MG63 (cell line): ENCODE measurements at places on chromosomes 1 and 21. TPM values are rescaled to one million over a fixed set of nuclear protein-coding genes. Genes with fewer than 3 reads are reported as not detected.
A peak's percentile ranks its signal among the peaks of the same experiment; 100 is the strongest.

The NBL1 gene
- total RNA-seq: 38.0 and 75.9 TPM in 2 replicates

DNA sequence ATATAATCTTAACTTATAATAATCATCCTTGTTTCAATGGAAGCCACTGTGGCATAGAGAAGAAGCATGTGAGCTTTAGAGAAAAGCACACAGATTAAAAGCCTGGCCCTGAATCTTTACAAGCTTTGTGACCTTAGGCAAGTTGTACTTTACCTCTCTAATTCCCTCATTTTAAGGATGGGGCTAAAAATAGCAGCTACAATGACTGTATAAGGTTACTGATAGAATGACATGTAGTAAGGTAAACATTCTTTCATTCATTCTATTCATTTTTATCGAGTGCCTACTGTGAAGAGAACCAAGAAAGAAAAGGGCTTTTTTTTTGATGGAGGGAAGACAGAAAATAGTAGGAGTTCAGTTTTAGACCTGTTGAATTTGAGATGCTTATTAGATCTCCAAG, 25.6 kb downstream of the CDKN2C start:
- no peak for DNase-seq

- DNase-seq: peak; percentile 85
Observed at GRCh38 chr1:119631433-119632102, 16.5 kb downstream of the ZNF697 start.

DNA sequence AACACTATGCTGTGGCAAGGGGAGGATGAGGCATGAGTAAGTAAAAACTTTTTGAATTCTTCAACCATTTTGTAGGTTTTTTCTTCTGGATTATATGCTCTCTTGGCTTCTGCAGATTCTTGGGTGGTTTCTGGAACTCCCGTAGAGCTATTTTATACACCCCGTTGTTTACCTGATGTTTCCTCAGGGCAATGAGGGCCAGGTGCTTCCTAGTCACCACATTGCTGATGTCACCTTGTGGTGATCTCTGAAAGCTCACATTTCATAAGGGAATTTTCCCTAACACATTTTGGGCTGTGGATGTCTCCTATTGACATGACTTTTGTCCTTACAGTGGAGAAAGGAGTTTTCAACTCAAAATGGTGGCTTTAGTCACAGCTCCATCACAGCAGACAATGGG, 356.6 kb downstream of the PLA2G4A start:
- DNase-seq: no peak

GRCh38 chr1:162878000-162878596, 17.1 kb upstream of the CCDC190 start:
- DNase-seq: peak; percentile 36

GRCh38 chr1:99969260-99969728, 502 bp upstream of the SLC35A3 start:
- no peak for DNase-seq

DNA sequence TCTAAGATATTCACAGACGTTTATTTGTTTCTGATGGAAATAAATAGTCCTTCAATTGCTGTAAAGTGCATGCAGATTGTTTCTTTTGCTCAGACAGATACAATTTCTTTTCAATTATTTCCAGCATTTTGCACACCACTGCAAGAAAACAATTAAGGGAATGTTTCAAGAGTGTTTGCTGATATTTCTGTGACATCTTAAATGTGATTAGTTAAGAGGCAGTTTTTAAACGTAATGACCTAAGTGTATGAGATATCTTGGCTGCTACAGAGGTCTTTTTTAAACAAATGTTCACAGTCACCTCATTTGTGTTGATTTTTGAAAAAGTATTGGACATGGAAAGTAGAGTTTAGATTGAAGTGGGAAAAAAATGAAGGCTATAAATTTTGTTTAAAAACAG, 262.3 kb upstream of the BRINP3 start:
- no peak for DNase-seq

- no peak for DNase-seq
Observed at GRCh38 chr1:19220991-19221390, 10.9 kb upstream of the UBR4 start.

GRCh38 chr1:3740042-3740441, 12.2 kb upstream of the CCDC27 start:
- no peak for DNase-seq
